Activated B cell treated with CpG ODN at 0.5 μM for 24 hours (primary cell): ENCODE measurements at places on chromosomes 3 and 15.

DNA sequence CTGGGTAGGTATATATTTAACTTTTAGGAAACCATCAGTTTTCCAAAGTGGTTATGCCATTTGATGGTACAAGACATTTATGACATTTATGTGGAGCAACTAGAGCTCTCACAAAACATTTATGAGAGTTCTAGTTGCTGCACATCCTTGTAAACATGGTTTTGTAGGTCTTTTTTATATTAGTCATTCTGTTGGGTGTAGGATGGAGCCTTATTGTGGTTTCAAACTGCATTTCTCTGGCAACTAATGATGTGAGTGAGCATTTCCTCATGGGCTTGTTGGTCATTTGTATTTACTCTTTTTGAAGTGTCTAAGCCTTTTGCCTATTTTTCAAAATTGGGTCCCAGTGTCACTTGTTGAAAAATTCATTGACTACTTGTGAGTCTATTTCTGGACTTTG is 45.7 kb upstream of the MGLL start:
- no peak for DNase-seq

DNA sequence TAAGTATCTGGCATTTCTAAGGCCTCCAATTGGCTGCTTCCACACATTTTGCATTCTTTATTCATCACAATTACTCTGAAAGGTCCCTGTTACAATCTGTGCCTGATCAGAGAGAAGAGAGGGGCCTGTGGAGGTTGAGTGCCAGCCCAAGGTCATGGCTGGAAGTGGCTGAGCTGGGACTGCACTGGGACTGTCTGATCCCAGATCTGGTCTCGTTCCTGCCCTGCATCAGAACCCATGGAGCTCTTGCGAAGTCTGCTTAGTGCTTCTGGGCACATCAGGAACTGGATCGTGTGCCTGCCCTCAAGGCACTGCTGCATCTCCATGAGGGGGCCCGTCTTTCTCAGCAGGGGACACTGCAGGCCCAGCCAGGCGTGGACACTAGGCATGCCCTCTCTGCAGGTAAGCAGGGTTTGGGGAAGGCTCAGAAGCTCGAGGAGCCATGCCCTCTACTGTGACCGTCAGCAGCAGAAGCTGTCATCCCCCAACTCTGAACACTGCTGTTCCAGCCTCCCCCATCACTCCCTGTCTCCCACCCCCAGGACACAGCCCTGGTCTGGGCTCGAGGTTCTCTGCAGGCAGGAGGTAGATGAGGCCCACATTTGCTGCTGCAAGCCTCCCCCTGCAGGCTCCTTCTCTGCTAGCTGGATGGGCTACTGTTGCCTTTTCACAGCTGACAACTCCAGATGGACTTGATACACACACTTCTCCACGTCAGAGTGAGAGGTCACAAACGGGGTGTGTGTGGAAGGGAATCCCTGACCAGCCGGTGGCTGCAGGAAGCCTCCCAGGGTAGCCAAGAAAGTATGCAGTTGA is 96.5 kb upstream of the PRR23E start:
- no peak for DNase-seq

GRCh38 chr3:194270627-194271459 is 80.3 kb downstream of the CPN2 start:
- DNase-seq: no peak

DNA sequence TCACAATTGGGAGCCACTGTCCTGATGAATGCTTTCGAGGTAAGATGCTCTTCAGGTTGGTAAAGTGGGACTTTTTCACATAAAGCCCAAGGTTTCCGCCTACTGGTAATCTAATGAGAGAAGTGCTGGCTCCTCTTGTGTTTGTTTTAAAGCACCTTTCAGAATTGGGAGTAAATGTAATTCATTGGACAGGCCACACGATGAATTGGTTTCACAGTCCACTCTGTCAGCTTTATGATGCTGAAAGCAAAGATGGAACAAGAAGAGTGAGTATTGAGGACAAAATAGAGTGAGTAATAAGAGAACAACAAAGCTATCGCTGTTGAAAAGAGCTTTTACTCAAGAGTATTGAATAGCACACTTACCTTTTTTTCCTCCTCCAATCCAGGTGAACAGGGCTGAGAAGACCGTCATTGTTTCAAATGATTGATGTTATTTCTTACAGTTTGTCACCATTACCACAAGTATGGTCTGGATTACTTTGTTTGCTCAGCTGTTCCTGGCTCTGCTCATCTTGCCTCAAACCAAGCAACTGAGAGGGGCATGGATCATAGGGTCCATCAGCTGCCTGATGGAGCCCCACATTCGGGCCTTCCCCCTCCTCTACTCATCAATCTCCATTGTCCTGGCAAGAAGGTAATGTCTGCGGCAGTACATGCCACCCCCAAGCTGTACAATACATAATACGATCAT is 136.1 kb upstream of the CNTN4 start:
- no peak for DNase-seq

DNA sequence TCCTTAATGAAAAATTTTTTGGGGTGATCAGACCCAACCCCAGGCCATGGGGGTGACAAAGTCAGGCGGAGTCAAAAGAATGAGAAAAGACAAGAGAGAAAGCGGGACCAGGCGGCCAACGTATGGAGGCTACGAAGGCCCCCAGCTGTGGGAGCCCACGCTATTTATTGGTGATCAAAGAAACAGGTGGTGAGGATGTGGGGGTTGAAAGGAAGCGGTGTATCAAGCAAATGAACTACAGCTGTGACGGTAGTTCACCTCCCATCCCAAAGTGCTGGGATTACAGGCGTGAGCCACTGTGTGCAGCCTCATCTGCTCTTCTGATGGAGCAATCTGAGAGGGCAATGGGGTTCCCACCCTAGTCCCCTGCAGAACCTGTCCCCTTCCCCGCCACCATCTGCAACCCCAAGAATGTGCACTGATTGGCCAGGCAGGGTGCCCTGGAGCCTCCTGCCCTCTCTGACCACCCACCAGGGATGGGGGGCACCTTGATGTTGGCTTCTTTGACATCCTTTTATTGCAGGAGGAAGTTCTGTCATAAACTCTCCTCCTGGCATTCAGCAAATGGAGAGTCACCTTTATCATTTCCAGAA is 1.1 kb upstream of the CHRNA3 start:
- no peak for DNase-seq

DNA sequence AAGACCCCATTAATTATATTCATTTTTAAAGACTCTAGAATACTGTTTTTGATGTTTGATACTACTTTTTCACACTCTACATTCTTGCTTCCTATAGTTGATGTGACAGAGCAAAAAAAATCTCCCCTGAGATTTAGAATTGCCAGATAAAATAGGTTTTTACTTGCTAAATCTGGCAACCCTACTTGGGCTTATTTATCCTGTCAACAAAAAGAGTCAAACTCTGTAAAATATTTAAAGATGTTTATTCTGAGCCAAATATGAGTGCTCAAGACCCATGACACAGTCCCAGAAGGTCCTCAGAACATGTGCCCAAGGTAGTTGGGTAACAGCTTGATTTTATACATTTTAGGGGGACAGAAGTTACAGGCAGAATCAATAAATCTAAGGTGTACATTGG is 72.3 kb downstream of the DAPK2 start:
- no peak for DNase-seq

GRCh38 chr3:127639173-127640041 is 10.4 kb downstream of the PODXL2 start:
- no peak for DNase-seq

DNA sequence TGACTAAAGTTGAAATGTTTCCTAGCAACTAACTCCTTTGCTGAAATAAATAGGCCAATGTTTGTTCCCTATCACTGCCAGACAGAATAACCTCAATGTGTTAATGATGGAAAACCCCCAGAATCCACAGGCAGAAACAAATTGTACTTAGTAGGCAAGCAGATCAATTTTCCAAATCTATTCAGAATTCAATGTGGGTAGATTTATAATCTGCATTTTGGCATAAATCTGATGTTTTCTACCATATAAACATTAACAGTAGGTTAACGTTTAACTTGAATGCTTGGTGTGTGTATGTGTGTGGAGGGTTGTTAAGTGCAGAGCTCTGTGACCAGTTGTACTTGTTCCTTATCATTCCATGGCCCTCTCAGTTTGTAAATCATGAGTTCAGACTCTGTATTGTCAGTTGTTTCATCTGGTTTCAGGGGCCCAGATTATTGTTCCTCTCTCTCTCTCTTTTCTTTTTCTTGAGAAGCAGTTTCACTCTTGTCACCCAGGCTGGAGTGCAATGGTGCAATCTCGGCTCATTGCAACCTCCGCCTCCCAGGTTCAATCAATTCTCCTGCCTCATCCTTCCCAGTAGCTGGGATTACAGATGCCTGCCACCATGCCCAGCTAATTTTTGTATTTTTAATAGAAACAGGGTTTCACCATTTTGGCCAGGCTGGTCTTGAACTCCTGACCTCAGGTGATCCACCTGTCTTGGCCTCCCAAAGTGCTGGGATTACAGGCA is 32.8 kb downstream of the PLSCR1 start:
- no peak for DNase-seq

- DNase-seq: no peak
Observed at GRCh38 chr3:192834428-192834827, 83.2 kb downstream of the MB21D2 start.

DNA sequence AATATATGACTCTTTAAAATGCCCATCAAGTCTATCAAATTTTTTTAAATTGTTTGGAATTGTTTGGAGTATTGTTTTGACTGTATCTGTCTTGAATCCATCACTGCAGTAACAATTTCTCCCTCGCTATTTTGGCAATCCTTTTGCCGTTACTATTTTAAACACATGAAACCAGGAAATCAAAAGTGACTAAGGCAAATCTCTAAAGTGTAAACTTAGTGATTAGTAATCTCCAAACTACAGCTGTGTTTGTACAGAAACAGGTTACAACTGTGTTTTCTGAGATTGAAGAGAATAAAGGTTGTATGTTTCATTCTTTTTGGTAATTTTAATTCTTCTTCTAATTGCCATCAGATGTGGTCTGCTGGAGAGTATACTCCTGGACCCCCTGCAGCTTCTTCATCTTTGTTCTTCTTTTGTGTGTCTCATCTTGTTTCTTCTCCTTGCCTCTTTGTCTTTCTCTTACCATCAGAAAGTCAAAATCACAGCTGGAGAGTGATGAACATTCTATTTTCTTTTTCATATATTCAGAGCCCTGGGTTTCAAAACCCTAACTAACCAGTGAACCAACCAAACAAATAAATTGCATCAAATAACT is 465.4 kb downstream of the RBMS3 start:
- no peak for DNase-seq

GRCh38 chr3:198112031-198112430 is 152.0 kb downstream of the LMLN start:
- no peak for DNase-seq

GRCh38 chr3:191781044-191781443 is 320.1 kb downstream of the PYDC2 start:
- DNase-seq: no peak

DNA sequence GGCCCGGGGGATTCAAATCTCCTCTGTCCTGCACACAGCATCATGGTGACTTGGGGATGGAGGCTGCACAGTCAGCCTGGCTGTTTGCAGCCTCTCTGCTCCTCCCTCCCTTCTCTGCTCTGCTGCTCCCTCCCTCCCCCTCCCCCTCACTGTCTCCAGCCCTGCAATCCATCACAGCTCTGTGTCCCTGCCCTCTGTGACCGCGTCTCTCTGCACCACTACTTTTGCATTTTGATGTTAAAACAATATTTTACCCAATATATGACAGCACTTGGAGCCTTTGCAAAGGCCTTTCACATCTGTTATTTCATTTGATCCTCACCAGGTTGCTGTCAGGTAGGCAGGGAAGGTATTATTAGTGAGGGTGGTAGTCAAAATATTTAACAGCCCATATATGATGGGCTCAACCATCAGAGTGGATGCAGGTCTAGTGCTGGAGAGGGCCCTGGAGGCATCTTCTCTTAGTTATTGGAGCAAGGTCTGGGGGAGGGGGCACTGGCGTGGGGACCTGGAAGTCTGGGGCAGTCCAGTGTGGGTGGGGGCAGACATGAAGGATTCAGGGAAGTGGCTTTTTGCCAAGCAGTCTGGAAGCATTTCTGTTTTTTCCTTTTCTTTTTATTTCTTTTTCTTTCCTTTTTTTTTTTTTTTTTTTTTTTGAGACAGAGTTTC is 16.3 kb upstream of the VPS8 start:
- no peak for DNase-seq

DNA sequence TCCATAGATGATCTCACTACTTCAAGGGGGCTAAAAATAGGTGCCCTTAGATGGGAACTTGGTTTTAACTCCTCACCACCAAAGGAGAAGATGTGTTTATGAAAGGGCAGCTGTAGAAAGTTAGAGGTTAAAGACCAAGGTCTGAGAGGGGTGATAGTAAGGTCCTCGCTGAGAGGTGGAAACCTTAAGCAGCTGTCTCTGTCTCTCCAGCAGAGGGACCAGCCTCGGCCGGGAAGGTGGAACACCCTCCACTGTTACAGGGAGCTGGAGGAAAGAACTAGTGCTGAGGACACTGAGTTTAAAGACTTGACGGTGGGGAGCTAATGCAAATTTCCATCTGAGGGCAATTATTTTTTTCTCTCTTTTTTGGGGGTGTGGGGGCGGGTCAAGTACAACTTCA is 8.9 kb upstream of the RLBP1 start:
- no peak for DNase-seq

DNA sequence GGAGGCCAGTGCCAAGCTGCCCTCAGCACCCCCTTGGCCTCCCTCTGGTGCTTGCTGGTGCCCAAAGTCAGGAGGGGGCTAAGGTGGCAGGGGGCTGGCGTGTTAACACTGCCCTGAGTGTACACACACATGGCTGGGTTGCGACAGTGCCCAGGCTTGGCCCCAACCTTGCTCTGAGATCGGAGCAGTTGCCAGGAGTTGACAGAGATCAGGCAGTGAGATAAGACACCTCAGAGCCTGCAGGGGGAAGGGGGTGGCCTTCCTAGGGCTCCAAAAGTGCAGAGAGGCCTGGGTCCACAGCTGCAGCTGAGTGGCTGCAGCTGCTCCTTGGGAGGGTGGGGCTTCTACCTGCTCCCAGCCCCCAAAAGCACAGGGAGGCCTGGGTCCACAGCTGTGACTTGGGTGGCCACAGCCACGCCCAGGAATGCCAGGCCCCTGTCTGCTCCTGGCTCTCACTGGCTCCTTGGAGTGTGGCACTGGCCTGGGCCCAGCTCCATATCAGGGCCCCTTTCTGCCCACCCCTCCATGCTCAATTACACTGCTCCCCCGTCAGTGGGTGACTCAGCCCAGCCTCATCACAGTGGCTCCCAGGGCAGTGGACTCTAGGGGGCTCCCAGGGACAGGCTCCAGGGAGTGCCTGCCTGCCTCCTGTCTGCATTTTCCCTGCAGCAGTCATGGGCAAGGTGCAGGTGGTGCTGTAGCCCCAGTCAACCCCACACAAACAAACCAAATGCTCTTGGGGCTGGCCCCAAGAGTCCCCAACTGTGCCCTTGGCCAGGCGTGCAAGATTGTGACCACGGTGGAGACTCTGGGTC is 56.4 kb upstream of the C15orf39 start:
- no peak for DNase-seq

GRCh38 chr3:195297446-195297845 is 26.5 kb upstream of the XXYLT1 start:
- DNase-seq: no peak
